Ureter (tissue), 1 donor: ENCODE measurements at places on chromosomes 6 and 20.

- no peak for DNase-seq
These were observed 305.0 kb upstream of the POU3F2 start for GRCh38 chr6:98529364-98529763.

GRCh38 chr6:155261111-155261900 lies 2.5 kb upstream of the CLDN20 start:
- no peak for DNase-seq

DNA sequence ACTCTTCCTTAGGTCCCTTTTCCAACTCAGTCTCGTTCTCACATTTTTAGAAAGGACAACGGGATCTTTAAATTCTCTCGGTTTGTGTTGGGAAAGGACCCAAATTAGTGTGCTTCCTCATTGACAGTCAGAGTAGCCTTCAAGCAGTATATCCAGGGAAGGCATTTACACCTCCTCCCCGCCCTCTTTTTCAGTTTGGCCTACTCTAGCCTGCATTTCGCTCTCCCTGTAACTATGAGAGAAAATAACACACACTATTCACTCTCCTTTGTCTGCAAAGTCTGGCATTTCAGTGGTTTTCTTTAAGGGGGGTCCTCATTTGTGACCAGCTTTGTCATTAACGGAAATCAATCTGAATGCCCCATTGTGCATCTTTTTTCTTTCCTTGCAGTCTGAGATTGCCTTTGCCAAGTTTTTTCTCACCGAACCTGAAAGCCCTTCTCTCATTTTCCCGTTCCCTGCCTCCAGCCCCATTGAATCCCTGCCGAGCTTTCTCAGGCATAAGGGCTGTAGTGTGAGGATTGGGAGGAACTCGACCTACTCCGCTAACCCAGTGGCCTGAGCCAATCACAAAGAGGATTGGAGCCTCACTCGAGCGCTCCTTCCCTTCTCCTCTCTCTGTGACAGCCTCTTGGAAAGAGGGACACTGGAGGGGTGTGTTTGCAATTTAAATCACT lies 393 bp upstream of the FABP7 start:
- no peak for DNase-seq

DNA sequence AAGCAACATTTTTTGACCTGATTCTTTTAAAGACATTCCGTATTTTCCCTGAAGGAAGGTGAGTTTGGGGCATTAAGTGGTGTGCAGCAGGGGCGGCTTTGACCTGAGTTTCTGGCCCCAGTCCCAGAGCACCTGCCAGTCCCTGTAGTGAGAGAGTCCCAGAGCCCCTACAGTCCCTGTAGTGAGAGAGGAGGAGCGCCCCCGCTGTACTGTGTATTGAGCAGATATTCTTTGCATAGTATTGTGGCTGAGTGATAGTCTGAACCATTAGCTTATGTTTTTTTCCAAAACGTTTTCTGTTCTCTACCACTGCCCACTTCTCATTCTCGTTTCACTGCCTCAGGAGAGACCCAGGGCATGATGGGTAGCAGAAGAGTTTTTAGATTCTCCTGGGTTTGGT lies 17.2 kb upstream of the SH3BGRL2 start:
- DNase-seq: no peak
